ENCODE measurements at places on chromosomes 5 and 9.

GRCh38 chr5:176723440-176723839, 76.2 kb downstream of the TSPAN17 start:
- no peak for DNase-seq

- DNase-seq, result no peak
These were observed 266.1 kb downstream of the EDIL3 start for GRCh38 chr5:84118551-84118950.

DNA sequence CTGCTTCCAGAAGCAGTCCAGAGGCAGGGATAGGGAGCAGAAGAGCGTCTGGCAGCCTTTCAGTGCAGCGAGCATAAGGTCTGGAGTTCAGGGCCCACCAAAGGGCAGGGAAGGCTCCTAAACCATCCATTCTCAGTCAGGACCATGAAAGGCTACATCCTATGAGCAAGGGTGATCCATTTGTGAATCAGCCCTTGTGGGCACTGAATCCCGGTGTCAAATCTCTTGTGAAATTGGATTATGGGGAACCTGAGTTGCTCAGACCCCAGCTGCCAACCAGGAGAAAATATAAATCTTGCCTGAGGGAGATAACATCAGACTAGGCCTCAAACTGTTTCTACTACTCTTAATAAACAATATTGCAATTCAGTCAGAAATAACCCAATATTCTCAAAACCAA, 204.4 kb downstream of the SYK start:
- no peak for DNase-seq

GRCh38 chr5:83354958-83355357, 116.6 kb upstream of the VCAN start:
- DNase-seq, result no peak

DNA sequence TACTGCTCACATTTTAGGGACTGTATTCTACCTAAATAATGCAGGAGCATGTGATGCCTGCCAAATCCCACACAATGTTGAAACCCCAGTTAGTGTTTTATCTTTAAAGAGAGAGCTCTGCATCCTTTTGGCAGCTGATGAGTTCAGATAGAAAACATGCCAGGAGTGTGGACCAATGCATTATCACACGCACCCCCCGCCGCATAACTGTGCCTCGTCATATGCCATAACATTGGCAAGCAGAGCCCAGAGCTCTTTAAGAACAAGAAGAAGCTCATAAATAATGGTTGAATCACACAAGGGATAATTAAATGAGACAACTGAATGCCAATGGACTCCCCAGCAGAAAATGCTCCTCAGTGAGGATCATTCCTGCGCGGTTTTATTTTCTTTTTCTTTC, 52.8 kb upstream of the RORB start:
- no peak for DNase-seq

- no peak for DNase-seq
These were observed 42.1 kb upstream of the SLC6A19 start for GRCh38 chr5:1159341-1159675.

DNA sequence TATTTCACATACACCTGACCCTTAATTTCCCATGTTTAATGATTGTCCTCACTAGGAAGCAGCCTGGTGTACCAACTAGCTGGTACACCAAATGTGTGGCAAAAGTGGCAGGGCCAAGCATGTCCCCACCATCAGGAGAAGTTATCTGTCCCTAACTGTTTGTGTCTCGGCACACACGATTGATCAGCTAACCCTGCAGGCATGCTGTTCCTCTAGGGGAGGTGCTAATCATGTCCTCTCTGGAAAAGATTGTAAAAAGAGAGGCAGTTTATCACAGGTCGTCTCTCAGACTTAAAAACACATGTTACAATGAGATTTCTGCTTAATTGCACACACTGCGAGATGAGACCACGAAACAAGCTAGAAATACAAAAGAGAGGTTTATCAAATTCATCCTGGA, 342.7 kb downstream of the DIRAS2 start:
- DNase-seq, result no peak

- peak; percentile 40 for DNase-seq
These were observed 7.0 kb upstream of the GADD45G start for GRCh38 chr9:89597711-89598362.

GRCh38 chr9:5556101-5556705, 45.9 kb downstream of the PDCD1LG2 start:
- no peak for DNase-seq

DNA sequence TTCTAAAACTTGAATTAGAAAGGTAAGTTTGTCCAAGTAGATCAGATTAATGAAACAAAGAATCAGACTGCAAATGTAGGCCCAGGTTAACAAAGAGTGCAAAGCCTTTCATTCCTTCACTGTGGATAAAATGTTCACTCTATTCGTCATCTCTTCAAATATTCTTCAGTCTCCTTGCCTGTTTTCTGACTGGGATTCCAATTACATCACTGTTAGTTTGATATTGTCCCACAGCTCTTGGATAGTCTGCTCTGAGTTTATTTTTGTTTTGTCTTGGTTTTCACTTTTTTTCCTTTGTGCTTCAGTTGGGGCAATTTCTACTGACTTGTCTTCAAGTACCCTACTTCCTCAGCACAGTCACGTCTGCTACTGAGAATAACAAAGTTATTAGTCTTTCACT, 38.5 kb upstream of the GZMA start:
- DNase-seq, result no peak

GRCh38 chr9:133552236-133552635, 17.7 kb downstream of the ADAMTSL2 start:
- DNase-seq, result no peak

GRCh38 chr5:891837-892393, 686 bp downstream of the BRD9 start:
- no peak for DNase-seq

- DNase-seq, result no peak
These were observed 580.5 kb upstream of the SGCD start for GRCh38 chr5:155746367-155747038.

GRCh38 chr5:138360941-138361452, 8.5 kb downstream of the KDM3B start:
- no peak for DNase-seq

DNA sequence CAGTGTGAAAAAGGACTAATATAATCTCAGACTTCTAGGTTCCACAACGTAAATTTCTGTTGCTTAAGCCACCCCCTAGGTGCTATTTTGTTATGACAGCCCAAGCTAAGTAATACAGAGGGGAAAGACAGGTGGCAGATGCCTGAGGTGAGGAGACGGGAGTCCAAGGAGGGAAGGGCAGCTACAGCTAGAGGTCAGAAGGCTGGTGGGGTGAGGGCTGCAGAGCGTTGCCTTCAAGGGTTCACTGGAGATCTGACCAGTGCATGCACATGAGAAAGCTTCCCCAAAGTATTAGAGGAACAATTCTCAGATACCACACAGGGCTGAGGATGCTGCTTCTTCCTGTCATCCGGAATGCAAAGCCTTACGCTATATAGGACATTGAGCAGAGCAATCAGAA, 104.7 kb upstream of the IRX4 start:
- no peak for DNase-seq

DNA sequence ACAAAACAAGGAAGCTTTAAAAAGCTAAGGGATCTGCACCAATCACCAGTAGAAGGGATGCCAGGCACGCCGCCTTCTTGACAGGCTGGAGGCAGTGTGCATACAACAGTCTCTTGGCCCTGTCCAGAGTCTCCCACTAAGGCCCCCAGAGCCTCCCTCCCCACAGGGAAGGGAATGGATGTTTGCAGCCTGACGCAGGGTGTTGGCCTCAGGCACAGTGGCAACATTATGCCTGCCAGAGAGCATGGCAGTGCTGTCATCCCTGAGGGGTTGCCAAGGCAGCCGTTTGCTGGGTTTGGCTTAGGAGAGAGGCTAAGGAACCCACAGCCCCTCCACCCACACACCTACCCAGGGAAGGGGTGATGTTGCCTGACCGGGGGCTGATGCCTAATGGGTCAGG, 4.8 kb downstream of the HBEGF start:
- DNase-seq, result no peak

DNA sequence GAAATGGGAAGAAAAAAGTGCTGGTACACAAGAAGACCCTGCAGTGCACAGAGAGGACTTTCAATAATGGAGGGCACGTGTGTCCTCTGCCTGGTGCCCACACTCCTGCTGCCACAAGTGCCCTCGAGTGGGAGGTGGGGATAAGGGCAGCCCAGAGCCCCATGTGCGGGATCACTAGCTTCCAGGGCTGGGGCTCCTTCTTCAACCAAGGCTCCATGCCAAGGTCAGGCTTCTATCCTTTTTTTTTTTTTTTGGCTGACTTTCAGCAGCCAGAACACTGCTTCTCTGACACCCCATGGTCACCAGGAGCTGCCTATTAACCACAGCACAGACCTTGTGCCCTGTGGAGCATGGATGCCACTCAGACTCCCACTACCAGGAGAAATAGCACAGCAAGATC, 7.5 kb downstream of the ACSL6 start:
- DNase-seq, result no peak

GRCh38 chr9:2610985-2611384, 10.6 kb upstream of the VLDLR start:
- DNase-seq, result no peak

DNA sequence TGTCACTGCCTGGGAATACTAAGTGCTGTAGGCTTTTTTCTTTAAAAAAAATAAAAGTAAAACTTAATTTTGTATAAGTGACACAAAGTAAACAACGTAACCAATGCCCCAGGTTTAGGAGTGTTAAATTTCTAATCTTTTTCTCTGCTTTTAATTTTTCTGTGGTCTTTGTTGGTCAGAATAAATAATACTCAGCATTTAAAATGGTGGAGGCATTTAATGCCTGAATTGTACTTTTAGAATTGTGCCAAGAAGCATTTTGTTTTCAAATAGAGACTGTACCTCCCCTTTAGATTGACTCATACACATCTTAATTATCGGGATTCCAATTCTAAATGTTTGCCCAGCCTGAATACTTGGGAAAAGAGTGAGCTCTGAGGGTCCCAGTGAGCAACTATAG, 1.6 kb downstream of the DMXL1 start:
- DNase-seq, result no peak

DNA sequence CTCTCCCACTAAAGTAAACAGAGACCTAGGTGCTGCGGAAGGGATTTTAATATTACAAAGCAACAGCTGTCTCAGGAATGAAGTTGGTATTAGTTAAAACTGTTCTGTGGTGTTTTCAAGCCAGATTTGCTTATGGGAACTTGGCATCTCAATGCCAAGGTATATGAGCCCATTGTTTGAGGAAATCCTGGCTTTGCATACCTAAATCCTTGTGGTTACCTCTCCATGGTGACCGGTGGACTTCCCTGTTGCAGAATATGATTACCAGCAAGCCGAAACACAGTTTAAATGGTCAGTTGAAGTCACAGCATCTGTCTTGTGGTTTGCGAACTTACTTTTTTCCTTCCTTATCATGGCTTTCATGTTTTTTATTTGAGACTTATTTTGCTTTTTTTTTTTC, 62.3 kb upstream of the TXNDC8 start:
- no peak for DNase-seq

DNA sequence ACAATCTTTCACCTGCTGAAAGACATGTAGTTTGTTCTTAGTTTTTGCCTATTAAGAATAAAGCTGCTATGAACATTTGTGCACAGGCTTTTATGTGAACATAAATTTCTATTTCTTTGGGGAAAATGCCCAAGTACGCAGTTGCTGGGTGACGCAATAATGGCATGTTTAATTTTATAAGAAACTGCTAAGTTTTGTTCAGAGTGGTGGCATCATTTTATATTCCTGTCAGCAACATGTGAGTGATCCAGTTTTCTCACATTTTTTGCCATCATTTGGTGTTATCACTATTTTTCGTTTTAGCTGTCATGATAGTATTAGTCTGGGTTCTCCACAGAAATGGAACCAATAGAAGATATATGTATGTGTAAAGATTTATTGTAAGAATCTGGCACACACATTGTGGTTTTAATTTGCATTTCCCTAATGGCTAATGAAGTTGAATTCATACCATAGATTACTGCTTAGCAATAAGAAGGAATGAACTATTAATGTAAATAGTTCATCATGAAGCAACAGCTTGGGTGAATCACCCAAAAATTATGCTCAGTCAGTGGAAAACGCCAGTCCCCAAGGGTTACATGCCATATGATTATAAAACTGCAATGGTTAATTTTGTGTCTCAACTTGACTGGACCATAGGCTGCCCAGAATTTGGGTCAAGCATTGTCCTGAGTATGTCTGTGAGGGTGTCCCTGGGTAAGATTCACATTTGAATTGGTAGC, 358.6 kb downstream of the MSX2 start:
- DNase-seq, result no peak

- DNase-seq, result no peak
These were observed 1.9 kb downstream of the B4GALT7 start for GRCh38 chr5:177601577-177602457.

DNA sequence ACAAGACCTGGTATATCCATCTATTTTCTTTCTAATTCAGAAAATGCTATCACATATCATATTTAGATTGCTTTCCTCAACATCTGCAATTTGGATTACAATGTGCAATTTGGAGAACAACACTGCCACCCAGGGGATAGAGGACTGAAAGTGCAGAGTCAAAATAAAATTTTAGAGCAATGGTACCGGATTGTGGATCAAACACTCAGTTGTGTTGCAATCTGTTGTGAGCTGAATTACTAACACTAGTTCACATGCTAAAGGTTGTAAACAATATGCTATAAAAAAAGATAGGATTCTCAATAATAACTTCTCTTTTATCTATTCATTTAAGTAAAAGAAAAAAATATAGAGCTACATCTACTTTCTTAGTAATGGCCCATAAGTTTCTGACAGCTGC, 11.9 kb upstream of the SRFBP1 start:
- DNase-seq, result no peak

DNA sequence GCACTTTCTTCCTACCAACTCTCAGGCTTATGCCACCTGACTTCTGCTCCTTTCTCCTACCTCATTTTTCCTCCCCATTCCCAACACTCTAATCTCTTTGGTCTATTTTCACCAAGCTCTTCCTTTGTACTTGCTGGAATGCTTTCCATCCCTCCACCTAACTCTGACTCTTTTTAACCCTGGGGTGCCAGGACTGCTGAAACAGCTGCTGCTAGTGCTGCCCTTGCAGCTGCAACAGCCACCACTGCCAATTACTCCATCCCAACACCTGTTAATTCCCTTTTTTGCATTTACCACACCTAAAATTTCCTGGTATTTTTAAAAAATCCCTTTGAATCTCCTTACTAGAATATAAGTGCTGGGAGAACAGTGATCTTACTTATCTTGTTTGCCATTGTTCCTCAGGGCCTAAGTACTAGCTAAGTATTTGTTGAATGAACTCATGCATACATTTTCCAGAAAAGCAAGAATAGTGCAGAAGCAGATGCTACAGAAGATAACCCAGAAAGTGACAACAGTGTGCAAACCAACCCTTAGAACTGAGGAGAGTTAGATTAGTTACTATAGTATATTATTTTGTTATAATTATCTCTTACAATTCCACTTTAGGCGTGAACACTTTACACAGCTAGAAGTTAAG, 11.5 kb downstream of the NADK2 start:
- no peak for DNase-seq

DNA sequence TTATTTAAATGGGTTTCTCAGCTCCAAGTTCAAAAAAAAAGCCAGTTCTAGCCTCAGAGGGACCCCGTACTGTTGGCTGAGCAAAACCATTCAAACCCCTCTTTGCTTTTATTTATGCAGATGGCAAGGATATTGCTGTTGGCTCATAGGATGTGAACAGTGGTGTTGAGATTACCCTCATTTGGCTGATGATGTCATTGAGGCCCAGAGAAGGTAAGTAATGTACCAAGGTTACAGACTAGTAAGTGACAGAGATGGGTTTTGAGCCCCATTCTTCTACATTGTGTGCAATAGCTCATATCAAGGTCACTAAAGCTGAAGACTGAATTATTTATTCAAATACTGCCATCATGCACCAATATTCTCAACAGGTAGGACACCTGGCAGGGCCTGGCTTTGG, 122.2 kb upstream of the PCA3 start:
- DNase-seq, result no peak
